Activated T-helper 1 cell treated with anti-CD3 and anti-CD28 coated beads, Interleukin-12 subunit alpha, Interleukin-12 subunit beta, Interleukin-2, Interleukin-4 antibody, amounts not matched to agents 30 ng/mL and 10 ng/mL and 1 ng/mL, durations not matched to agents 14 hours and 24 hours and 36 hours (primary cell): ENCODE measurements at places on chromosomes 1 and 21.

DNA sequence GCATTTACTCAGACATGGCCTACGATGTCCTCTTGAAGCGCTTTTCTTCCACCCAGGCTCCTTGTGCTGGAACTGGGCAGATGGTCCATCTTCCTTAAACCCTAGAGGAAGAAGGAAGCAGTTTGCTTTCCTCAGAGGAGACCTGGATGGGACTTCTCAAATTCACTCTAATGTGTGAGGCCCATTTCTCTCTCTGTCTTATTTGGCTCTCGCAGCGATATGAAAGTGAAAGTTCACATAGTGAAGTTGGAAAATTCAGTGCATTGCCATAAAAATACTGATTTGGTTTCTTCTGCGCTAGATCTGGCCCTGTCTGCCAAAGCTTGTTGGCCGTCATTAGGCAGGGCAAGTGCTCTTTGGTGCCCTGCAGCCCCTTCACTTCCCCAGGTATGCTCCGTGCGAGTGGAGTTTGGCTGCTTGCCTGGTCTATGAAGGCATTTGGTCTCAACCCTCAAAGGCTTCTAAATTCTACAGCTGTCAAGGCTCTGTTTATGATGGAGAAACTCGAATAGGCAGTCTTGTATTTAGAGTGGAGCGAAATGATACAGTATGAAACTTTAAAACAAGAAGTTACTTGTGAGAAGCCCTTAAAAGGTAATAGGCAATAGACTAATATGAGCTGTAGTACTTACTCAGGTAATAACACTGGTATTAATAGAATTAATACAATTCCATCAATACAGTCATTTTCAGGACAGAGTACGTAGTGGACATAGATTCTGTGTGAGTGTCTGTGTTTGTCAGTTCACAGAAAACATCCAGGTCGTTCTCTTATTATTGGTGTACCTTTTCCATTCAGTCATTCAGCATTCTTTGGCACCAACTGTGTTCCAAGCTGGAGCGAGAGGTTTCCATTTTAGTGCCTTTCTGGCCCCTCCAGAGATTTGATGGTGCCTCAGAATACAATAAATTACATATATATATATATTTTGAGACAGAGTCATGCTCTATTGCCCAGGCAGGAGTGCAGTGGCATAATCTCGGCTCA is 20.5 kb downstream of the SZRD1 start:
- H3K4me1 ChIP-seq, result peaks cover 66% of the 10 kb centered on the region
- peak overlapping the region; percentile 70 for H3K4me3 ChIP-seq
- peak overlapping the region; percentile 80 for H3K27ac ChIP-seq
- DNase-seq, result peak; percentile 6

DNA sequence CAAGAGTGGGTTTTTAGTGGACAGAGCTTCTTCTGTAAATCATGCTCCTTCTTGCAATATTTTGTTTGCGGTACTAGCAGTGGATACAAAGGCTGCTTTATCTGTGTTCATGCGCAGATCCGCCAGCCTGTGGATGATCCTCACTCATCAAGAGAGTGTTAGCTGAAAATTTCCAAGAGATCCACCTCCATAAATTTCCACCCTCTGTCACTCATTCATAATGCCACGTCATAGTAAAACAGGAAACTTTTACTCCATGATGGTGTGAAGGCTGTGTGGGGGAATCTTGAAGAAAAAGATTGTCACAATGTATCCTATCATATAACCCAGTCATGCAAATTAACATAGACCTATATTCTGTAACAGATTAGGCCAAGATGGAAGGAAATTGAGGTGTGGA is 4.4 kb upstream of the MAPKAPK2 start:
- no peak overlapping the region for H3K4me3 ChIP-seq
- peaks cover 53% of the 10 kb centered on the region for H3K4me1 ChIP-seq
- H3K27me3 ChIP-seq, result peaks cover 7% of the 10 kb centered on the region
- H3K36me3 ChIP-seq, result no peaks in the 10 kb centered on the region
- DNase-seq, result no peak

DNA sequence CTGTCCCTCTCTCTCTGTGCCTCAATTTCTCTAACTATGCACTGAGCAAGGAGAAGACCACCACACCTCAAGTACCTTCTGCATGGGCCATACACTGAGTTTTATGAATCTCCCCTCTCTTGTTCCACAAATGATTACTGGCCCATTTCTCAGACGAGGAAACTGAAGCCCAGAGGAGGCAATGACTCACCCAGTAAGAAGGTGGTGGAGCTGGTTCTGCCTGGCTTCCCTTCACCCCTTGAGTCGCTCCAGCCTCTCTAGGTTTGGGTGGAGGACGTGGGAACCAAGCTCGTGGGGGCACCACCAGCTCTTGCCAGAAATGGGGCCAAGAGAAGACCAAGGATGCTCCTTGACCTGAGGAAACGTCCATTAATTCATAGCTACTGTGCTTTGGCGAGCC is 21.3 kb upstream of the RUNX3 start:
- H3K4me3 ChIP-seq, result peak overlapping the region; percentile 67
- H3K36me3 ChIP-seq, result peaks cover 58% of the 10 kb centered on the region
- DNase-seq, result no peak

- peaks cover 11% of the 10 kb centered on the region for H3K27me3 ChIP-seq
- H3K27ac ChIP-seq, result no peak overlapping the region
Observed at GRCh38 chr1:53681977-53682685, 56.8 kb downstream of the GLIS1 start.

GRCh38 chr1:788835-789234 is 102.4 kb upstream of the OR4F16 start:
- H3K36me3 ChIP-seq, result peaks cover 2% of the 10 kb centered on the region
- H3K27ac ChIP-seq, result no peak overlapping the region
- DNase-seq, result no peak

- no peak overlapping the region for H3K27ac ChIP-seq
- H3K36me3 ChIP-seq, result no peaks in the 10 kb centered on the region
- no peak for DNase-seq
- no peaks in the 10 kb centered on the region for H3K27me3 ChIP-seq
Observed at GRCh38 chr1:248243204-248243603, 12.0 kb downstream of the OR2M4 start.

DNA sequence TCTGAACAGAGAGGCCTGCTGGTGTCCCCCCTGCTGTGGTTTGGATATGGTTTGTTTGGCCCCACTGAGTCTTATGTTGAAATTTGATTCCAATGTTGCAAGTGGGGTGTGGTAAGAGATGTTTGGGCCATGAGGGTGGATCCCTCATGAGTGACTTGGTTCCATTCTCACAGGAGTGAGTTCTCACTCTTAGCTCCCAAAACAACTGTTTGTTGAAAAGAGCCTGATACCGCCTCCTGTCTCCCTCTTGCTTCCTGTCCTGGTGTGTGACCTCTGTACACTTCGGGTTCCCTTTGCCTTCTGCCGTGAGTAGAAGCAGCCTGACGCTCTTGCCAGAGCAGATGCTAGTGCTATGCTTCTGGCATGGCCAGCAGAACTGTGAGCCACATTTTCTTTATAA is 60.5 kb downstream of the C21orf91 start:
- DNase-seq, result no peak
- H3K27ac ChIP-seq, result no peak overlapping the region
- no peaks in the 10 kb centered on the region for H3K27me3 ChIP-seq
- peaks cover 3% of the 10 kb centered on the region for H3K36me3 ChIP-seq
- no peaks in the 10 kb centered on the region for H3K4me1 ChIP-seq

GRCh38 chr1:36239941-36240637 is 15.8 kb downstream of the THRAP3 start:
- no peak overlapping the region for H3K4me3 ChIP-seq
- no peak overlapping the region for H3K27ac ChIP-seq
- no peaks in the 10 kb centered on the region for H3K27me3 ChIP-seq
- peaks cover 15% of the 10 kb centered on the region for H3K4me1 ChIP-seq
- peaks cover 21% of the 10 kb centered on the region for H3K36me3 ChIP-seq

DNA sequence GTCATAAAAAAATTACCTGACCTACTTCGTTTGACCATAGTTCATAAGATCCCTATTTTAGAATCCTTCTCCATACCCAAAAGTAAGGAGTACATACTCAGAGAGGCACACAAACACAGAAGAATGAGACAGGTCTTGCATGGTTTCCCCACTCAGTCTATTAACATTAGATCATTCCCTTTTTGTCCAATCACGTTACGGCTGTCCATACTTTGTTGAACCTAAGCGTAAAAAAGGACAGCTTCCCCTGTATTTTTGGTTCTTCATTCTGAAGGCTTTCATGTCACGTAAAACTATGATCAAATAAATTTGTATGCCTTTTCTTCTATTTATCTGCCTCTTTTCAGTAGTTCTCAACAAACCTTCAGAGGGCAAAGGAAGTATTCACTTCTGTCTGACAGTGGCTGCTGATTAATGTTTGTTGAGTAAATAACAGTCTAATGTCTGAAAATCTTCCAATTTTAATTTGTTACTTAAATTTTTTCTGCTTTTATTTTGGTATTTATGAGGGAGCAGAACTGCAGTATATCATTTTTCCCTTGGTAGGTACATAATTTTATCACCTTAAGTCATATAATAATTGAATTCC is 16.4 kb downstream of the PKN2 start:
- H3K36me3 ChIP-seq, result peaks cover 13% of the 10 kb centered on the region
- no peak overlapping the region for H3K27ac ChIP-seq
- no peak for DNase-seq
- peaks cover 11% of the 10 kb centered on the region for H3K4me1 ChIP-seq
- no peaks in the 10 kb centered on the region for H3K27me3 ChIP-seq
- no peak overlapping the region for H3K4me3 ChIP-seq

GRCh38 chr1:4462831-4463484 is 191.5 kb upstream of the AJAP1 start:
- no peak overlapping the region for H3K4me3 ChIP-seq
- H3K4me1 ChIP-seq, result no peaks in the 10 kb centered on the region
- no peaks in the 10 kb centered on the region for H3K36me3 ChIP-seq
- DNase-seq, result no peak

DNA sequence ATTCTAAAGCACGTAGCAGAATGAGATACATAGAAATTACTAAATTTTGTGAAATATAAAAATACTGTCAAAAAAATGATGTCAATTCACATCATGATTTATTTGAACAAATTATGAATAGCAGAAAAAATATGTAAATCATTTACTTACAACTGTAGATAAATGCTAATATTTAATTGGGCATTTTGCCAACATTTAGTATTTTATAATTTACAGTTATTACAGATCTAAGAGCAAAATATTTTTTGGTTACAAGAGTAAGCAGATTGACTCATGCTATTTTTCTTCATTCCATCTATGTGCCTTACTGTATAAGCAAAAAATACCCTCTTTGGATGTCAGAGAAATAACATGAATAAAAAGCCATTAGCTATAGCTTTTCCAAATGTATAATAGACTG is 282.3 kb upstream of the RGS18 start:
- no peaks in the 10 kb centered on the region for H3K27me3 ChIP-seq
- H3K36me3 ChIP-seq, result no peaks in the 10 kb centered on the region
- H3K4me1 ChIP-seq, result no peaks in the 10 kb centered on the region
- no peak for DNase-seq
- H3K4me3 ChIP-seq, result no peak overlapping the region

DNA sequence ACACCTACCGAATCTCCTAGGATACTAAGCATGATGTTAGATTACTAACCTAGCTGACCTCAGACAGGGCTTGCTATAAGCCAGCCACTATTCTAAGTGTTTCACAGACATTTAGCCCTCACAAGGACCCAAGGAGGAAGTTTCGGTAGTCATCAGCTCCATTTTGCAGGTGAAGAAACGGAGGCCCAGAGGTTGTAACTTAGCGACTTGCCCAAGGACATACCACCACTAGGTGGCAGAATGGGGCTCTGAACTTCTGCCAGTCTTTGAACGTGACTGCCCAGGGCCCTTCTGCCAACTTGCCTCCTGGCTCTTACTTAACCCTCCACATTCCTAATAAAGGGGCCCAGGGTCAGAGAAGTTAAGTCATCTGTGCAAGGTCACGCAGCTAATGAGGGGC is 283.5 kb downstream of the C1orf94 start:
- H3K27me3 ChIP-seq, result no peaks in the 10 kb centered on the region
- H3K4me1 ChIP-seq, result no peaks in the 10 kb centered on the region
- no peak overlapping the region for H3K27ac ChIP-seq
- H3K36me3 ChIP-seq, result no peaks in the 10 kb centered on the region

DNA sequence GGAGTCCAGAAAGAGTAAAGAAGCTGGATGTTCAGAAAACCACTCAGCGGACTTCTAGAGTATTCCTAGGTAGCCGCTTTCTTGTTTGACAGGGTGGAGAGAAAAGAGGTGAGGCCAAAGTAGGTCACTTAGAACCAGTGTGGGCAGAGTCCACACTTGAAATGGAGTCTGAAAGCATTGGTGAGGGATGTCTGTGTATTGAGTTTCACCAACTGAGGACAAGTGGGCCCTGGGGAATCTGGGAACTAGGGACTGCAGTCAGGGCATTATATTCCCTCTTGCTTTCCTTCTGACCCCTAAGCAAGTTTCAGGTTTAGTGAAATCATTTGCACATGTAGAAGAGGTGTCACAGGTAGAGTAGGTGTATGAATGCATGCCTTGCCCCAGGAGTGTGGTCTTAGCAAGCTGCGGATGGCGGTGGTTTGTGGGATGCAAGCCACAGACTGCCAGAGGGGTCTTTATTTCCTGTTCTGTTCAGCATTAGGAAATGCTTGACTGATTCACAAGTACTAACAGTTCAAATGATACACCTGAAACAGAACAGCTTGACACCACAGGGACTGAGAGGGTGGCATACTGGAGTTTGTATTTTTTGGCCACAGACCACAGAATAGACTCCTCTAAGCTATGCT is 1.1 kb upstream of the GNG12 start:
- H3K4me1 ChIP-seq, result peaks cover 10% of the 10 kb centered on the region
- no peak overlapping the region for H3K27ac ChIP-seq
- peak overlapping the region; percentile 65 for H3K4me3 ChIP-seq
- no peak for DNase-seq
- no peaks in the 10 kb centered on the region for H3K36me3 ChIP-seq

DNA sequence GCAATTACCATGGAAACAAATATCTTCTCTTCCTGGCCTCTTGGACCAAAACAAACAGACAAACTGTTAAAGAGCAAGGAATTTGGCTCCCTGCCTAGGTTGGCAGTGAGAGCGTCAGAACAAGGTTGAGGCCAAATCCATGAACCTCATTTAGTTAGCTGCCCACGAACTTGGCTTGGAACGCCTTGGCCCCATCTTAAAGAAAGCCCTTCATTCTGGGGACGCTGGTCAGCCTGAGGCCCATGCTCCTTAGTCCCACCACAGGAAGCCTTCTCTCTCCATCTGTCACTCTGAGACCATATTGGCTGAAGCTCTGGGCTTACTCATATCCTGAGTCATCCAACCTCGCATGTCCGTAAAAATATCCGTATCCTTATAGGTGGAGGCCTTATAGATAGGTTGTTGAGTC is 62.4 kb upstream of the DIRAS3 start:
- DNase-seq, result no peak
- peaks cover 5% of the 10 kb centered on the region for H3K4me1 ChIP-seq
- no peak overlapping the region for H3K27ac ChIP-seq
- H3K4me3 ChIP-seq, result no peak overlapping the region

- no peak overlapping the region for H3K27ac ChIP-seq
- no peak for DNase-seq
- no peak overlapping the region for H3K4me3 ChIP-seq
- H3K27me3 ChIP-seq, result peaks cover 14% of the 10 kb centered on the region
Observed at GRCh38 chr1:228064741-228065542, 17.6 kb upstream of the ARF1 start.
